Fibroblast of skin of abdomen (primary cell): ENCODE measurements at places on chromosomes 11 and 22.
A peak's percentile ranks its signal among the peaks of the same experiment; 100 is the strongest.

DNA sequence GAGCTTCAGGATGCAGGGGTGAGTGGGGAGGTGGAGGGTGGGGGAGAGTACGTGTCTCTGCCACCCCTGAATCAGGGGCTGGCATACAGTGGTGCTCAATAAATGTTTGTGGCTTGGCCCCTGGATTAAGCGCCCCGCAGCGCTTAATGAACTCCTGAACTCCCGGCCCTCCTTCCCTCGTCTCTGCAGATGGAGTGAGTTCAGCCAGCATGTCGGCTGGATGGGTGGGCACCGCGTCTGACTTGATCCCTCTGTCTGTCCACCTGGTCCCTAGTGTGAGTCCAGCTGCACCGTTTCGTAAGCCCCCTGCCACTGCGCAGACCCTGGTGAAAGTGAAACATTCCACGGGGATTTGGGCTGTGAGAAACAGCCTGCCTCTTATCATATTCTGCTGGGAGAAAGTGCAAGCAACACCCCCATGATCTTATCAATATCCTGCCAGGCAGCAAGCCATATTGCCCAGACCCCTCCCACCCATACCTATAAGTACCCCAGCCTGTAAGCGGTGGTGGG is 12.0 kb upstream of the MRGPRD start:
- DNase-seq = no peak

- DNase-seq = no peak
Observed at GRCh38 chr11:55791606-55792005, 3.8 kb upstream of the OR5D14 start.

GRCh38 chr11:46246521-46246920 is 30.9 kb upstream of the CREB3L1 start:
- peak; percentile 77 for DNase-seq

GRCh38 chr11:15886866-15887265 is 469.5 kb downstream of the SOX6 start:
- DNase-seq = peak; percentile 22

GRCh38 chr22:38452373-38453065 is 2.5 kb downstream of the KCNJ4 start:
- peak; percentile 40 for DNase-seq
